ENCODE measurements at places on chromosomes 6 and 20.

DNA sequence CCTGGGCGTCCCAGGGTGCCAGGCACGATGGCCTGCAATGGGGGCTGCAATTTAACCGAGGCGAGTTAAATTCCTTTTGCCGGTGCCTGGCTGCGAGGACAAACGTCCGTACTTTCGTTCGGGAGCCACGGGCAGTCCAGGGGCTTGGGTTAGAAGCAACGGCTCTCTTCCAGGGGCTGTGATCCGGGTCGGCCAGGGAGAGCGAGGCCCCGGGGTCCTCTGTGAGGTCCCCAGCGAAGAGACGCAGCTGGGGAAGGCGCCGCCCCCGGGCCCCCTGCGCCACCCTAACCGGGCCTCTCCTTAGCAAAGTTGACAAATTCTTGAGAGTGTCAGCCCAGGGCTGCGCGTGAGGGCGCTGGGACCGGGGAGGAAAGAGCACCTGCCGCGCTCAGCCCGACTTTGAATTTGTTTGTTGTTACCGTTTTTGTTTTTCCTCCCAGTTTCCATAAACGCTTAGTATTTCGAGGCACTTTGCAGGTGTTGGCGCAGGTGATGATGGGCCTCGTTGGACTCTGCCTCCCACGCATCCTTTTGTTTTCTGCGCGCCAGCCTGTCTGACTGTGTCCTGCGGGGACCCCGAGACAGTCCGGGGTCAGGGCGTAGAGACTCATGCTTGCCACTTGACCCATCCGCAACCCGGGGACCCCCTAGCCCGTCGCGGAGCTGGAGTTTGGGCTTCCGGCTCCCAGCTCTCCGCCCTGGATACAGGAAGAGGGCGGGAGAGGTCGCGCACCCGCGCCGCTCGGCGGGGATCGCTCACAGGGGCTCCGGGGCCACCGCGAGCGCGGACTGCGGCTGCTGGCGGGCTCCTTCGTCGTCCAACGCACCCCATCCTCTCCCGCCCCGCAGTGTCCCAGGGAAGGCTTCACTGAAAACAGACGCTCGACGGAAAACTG, 5.8 kb downstream of the OLIG3 start:
- no peak for DNase-seq

DNA sequence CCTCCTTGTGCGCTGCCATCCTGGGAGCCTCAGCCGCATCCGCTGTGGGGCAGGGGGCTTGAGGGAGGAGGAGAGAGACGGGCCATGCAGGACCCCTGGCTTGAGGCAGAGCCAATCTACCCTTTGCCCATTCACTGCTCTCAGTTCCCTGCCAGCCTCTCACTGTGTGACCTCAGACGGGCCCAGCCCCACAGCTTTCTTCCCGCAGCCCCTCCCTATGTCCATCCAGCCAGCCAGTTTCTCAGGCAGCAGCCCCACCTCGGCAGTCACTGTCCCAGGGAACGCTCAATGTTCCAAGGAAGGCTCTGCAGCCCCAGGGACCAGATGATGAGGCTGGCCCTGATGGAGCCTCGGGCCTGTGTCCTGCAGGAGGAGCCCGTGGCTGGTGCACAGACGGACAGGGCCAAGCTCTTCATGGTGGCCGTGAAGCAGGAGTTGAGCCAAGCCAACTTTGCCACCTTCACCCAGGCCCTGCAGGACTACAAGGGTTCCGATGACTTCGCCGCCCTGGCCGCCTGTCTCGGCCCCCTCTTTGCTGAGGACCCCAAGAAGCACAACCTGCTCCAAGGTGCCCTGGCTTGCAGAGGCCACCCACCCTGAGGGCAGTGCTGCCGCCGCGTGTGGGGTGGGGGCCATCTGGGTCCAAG, 3.9 kb upstream of the TNFRSF6B start:
- no peak for DNase-seq

GRCh38 chr6:80676386-80676785, 569.9 kb downstream of the BCKDHB start:
- no peak for DNase-seq

DNA sequence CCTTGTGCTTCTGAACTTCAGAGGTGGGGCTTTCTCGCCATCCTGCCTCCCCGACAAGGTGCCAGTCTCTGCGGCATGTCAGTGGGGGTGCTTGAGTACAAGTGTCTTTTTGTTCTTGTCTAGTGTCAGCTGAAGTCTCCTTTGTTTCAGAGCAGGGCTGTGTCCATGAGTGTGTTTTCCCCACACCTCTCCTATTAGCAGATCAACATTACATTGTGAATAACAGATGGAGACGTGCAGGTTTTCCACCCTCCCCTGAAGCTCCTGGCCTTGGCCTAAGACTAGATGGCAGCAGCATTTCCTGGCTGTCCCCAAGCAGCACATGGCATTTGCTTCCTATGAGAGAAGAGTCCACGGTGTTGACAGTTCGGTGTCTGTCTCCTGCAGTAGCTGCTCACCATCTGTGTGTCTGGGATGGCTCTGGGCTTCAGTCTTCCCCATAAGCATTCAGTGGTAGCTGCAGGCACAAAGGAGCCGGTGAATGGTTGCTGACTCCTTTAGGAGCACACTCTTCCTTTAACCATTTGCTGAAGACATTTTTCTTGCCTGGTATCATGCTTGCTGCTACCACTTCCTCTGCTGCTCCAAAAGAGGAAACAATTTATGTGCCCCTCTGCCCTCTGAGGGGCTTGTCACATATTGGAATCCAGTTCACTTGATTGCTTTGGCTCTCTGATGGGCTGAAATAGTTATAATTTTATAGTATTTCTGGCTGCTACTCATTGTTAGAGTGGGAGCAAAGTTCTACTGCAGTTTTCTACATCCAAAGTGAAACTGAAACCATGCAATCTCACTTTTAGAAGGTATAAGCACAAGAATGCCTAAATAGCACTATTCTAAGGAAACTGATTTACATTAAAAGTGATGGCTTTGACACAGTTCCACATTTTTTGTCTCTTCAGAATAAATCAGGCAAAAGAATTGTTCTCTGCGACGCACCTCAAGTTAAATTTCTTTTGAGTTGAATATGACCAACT, 913.0 kb downstream of the C6orf118 start:
- DNase-seq: peak; percentile 81

DNA sequence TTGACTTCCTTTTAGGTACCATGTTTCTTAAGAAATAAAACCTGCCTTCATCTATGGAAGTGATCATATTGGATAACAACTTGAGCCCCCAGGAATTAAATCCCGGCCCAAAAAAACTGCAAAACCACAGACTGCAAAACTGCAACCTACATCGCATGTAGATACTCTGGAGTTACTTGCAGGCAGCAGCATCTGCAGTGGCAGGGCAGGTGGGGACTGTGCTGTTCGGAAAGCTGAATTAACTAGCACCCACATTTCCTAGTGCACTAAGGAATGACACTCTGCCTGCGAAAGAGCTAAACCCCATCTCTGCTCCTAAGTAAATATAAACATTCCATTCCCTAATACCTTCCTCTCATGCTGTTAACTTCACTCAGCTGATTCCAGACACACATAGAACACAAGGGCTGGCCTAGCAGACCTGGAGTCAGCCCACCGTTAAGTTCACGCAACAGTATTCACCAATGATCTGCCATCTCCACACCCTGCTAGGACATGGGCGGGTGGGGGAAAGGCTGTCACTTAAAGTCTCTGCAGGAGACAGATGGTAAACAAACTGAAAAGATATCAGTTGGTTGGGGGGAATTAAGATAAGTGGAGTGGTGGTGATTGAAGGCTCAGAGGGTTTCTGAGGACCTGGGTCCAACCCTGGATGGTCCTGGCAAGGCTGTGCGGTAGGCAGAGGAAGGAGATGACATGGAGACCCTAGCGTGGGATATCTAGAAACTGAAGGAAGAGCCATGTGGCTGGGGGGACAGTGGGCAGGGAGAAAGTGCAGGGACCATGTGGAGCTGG, 128.4 kb downstream of the SYCP2 start:
- DNase-seq: no peak

GRCh38 chr20:22825076-22825475, 210.0 kb upstream of the SSTR4 start:
- no peak for DNase-seq

GRCh38 chr6:5102267-5102970, 17.3 kb downstream of the PPP1R3G start:
- DNase-seq: no peak

All from Ammon's horn (tissue), 1 donor.